ENCODE measurements at places on chromosomes 3 and 15. TPM values are rescaled to one million over a fixed set of nuclear protein-coding genes. Genes with fewer than 3 reads are reported as not detected.

FRMD4B gene
- not detected for total RNA-seq

- no peak for DNase-seq
Measured at GRCh38 chr3:28226020-28226419, 15.4 kb upstream of the CMC1 start.

GRCh38 chr15:68377766-68378165, 54.2 kb downstream of the ITGA11 start:
- no peak for DNase-seq

NTRK3 gene
- not detected for total RNA-seq

CHRM5 gene
- total RNA-seq: not detected

GRCh38 chr3:54951405-54951804, 23.5 kb upstream of the LRTM1 start:
- peak; percentile 97 for DNase-seq

DNA sequence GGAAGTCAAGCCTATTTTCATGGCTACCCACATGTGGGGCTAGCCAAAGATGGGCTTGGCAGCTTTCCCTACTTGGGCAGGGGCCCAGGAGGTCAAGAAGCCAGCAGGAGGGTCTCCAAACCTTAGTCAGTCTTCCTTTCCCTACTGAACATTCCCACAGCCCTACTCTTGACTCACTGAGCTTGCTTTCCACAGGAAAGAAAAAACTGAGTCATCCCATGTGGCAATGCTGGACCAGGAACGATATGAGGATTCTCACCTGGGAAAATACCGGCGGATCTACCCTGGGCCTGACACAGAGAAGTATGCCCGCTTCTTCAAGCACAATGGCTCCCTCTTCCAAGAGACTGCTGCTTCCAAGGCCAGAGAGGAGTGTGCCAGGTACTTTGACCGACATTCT, 3.7 kb upstream of the NGRN start:
- DNase-seq: peak; percentile 72

- no peak for DNase-seq
Measured at GRCh38 chr15:56736881-56737707, 3.8 kb upstream of the ZNF280D start.

TEX55 gene
- total RNA-seq: not detected

CCR8 gene
- not detected for total RNA-seq

- DNase-seq: peak; percentile 78
Measured at GRCh38 chr3:43770426-43771103, 79.8 kb downstream of the ABHD5 start.

- DNase-seq: no peak
Measured at GRCh38 chr15:91307601-91308000, 207.5 kb downstream of the SV2B start.

MESP1 gene
- not detected for total RNA-seq

DNA sequence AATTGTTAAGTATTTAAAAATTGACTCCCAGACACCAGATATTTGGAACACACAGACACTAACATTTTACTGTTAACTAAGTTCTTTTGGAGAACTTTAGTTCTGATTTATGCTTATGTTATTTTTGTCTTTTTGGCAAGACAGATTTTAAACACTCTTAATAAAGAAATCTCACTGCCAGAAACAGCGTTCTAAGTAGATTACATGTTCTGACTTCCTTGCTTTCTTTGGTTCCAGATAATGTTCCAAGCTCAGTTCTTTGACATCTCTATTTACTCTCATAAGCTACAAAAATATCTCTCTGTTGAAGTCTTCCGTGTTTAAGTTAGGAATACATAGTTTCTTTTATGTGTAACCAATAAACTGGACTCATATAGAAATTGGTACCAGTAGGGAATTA, 1699.6 kb downstream of the OTOL1 start:
- no peak for DNase-seq

GRCh38 chr15:44668921-44669320, 5.5 kb upstream of the SPG11 start:
- DNase-seq: no peak

- peak; percentile 65 for DNase-seq
Measured at GRCh38 chr3:49867871-49868321, 1.8 kb downstream of the CAMKV start.

DNA sequence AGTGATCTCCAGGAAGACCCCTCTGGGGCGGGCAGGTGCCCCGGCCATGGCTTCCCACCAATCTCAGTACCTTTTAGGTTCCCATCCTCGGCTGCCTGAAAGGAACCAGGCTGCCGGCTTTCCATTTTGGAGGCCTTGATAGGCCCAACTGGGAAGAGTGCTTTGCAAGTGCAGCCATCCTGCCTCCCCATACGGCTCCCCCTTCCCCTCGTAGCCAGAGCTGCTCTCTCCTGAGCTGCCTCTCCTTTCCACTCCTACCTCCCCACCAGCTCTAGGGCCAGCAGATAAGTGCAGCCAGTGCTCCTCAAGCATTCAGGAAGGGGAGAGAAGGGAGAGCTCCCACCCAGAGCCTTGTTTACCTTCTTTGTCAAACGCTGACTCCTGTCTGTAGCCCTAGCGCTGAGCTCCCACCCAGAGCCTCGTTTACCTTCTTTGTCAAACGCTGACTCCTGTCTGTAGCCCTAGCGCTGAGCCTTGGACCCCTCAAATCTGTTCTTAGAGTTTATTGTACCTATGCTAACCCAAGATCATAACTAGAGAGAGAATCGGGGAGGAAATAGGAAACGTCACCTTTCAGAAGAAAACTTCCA, 133.0 kb downstream of the LRRK1 start:
- DNase-seq: no peak

DNA sequence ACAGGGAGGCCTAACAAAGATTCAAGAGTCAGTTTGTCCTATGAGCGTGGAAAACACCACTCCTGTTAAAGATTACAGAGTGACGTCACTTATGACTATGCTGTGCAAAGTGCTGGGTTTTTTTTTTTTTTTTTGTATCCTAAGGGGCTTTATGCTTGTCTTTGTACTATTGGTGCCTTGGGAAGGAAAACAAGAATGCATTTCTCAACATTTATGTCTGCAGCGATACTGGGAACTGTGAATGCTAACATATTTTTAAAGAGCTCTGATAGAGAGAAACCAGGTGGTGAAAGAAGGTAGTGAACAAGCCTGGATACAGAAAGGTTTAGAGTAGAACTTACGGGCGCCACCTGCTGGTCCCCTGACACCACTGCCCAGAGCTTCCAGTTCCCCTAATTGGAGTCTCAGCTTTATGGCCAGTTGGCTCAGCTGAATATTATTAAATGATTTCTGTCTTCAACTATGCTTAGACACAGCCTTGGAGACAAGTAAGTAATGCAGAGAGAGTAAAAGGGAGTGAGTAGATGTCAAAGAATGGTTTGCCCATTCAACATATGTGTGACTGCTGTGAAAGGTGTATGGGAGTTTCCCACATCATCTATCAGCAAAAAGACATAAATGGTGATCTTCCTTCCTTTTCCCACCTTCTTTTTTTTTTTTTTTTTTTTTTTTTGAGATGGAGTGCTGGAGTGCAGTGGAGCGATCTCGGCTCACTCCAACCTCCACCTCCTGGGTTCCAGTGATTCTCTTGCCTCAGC, 807.9 kb upstream of the CFAP20DC start:
- peak; percentile 89 for DNase-seq

SLC28A1 gene
- total RNA-seq: not detected

AHSG gene
- not detected for total RNA-seq

DNA sequence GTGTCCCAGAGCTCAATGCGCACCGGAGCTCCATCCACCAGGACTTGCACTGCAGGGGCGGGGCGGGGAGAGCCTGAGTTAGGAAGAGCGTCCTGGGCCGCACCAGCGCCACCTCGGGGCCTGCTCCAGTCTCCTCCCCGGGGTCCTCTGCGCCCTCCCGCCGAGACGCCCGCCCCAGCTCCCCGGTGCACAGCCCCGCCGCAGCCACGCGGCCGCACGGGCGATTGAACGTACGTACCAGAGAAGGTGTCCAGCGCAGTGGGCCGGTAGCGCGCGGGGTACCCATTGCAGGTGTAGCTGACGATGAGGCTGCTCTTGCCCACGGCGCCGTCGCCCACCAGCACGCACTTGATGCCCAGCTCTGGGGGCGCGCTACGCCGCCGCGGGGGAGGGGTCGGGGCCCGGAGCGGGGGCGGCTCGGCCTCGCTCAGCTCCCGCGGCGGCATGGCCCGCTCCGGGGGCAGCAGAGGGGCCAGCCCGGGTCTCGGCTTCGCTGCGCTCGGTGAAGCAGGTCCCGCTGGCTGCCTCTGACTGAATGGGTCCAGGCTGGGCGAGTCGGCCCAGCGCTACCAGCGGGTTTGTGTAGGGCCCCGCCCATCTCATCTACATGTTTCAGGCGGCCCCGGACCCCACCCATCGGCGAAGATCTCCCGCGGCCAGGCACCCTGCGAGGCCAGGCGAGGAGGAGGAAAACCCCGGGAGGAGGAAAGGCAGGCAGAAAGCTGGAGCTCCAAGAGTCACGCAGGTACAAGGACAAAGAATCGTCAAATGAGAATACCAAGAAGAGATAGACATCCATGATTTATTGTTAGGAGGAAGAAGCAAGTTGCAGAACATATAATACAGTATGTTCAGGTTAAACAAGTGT, at the start of gene RHOV:
TSS of gene RHOV (minus strand) at position 541 of the 868 bp plus-strand sequence. CDS start at position 446, 95 bp downstream.
- DNase-seq: peak; percentile 69

DNA sequence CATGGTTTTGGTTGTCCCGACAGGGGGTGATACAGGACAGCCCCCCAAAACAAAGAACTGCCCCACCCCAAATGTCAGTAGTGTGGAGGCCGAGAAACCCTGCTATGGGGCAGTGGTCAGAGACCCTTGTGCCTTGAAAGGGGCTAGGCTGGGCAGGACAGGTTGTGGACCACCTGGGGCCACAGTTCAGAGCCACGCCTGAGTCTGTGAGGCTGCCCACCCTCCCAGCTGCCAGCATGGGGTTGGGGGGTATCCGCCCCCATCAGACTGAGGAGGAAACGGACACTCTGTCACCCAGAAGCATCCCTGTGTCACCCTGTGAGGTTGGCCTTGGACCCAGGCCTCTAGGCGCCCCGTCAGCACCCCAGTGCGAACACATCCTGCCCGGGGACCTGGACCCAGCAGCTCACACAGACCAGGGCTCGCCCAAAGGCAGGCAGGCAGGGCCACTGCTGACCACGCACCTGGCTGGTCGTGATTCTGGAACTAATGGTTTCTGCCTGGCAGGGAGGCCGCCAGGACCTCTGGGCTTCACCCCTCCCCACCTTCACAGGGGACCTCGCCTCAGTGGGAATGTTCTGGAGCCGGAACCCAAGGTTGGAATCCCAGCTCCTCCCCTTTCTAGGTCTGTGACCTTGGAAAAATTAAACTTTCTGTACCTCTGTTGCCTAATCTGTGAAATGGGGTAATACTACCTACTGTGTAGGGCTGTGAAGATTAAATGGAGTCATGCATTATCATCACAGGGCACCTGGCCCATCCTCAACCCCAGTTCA, 1.4 kb downstream of the SLC41A3 start:
- no peak for DNase-seq

GRCh38 chr3:11059090-11059798, 66.7 kb downstream of the SLC6A1 start:
- DNase-seq: peak; percentile 85

- peak; percentile 19 for DNase-seq
Measured at GRCh38 chr3:128950223-128950938, 43.5 kb downstream of the CFAP92 start.

DNA sequence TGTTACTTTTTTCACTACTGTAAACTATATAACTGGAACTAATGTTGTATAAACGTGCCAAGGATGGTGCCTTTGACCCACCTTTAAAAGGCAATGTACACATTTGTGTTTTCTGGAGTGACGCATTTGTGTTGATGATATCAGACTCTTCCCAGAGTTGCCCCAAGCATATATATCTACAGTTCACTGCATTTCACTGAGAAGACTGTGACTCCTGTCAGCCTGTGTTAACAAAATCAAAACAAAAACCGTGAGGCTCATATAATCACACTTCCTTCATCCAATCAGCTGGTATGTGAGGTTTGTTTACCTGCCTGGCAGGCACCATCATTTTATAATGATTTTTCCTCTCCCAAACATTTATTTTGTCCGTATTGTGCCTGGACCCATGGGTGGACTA, 117.6 kb upstream of the ROBO1 start:
- no peak for DNase-seq

- DNase-seq: no peak
Measured at GRCh38 chr3:42497009-42497731, 5.3 kb upstream of the VIPR1 start.

GRCh38 chr3:170007031-170007663, 30.6 kb upstream of the GPR160 start:
- DNase-seq: peak; percentile 45

CCR9 gene
- not detected for total RNA-seq

- DNase-seq: no peak
Measured at GRCh38 chr15:77554306-77555080, 78.2 kb downstream of the LINGO1 start.

DNA sequence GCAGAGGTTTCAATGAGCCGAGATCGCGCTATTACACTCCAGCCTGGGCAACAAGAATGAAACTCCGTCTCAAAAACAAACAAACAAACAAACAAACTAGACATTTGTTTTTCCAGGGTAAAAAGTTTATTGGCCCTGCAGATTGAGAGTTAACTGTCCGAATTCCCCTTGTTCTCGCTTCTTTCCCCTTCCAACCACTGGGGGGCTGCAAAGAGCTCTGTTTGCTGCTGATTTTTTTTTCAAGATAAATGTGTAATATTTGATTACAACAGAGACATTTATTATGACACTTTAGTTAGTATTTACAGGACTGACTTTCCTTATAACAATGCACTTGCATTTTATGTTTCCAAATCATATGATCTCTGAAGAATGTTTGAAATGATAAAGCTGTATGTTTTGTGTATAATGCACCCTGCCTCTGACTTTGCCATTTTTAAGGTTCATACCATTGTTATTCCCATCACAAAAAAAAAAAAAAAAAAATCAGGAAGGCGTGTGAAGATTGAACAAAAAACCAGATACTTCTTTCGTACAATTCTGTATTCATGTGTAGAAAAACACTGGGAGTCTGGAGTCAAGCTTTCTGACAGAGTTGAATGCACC, 2.8 kb downstream of the CLSTN2 start:
- peak; percentile 72 for DNase-seq

MRPL46 gene
- 20.5 TPM for total RNA-seq

DNA sequence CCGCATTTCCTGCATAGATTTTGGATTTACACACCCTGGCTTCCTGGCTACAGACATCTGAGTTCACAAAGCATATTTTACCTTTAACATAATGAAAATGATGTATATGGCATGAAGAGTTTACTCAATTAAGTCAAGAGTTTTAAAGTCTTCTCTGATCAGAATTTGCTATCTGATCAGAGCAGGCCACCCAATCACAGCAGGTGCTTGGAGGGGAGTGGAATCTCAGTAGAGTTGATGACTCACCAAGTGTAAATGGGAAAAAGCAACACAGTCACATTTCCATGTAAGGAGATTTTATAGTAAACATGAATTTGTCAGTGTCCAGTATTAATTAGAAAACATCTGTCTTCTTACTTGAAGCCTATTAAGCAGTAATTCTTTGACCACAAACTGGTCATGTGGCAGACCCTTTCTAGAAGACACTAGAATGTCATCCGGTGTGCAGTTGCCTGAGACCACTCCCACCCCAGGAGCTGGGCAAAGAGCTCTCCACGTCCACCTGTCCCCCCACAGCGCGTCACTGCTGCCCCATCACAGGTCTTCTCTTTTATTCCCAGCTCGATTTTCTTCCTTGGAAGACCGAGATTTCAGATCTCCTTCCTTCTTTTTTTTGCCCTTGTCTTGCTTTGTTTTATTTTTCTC, 10.8 kb downstream of the MESD start:
- DNase-seq: peak; percentile 45

SLC6A1 gene
- total RNA-seq: not detected

CRABP1 gene
- not detected for total RNA-seq

FGF7 gene
- total RNA-seq: 351 TPM

- DNase-seq: no peak
Measured at GRCh38 chr3:50445919-50446318, 57.5 kb downstream of the CACNA2D2 start.

GRCh38 chr3:48598323-48599076, 3.4 kb upstream of the COL7A1 start:
- DNase-seq: peak; percentile 96

Data from GM23248 (cell line).